Thoracic aorta (tissue), 2 donors: ENCODE measurements at places on chromosomes 2 and 18.

GRCh38 chr18:2653467-2653866 is 2.1 kb upstream of the SMCHD1 start:
- DNase-seq = no peak
- H3K36me3 ChIP-seq = no peaks in the 10 kb centered on the region
- peaks cover 16% of the 10 kb centered on the region for H3K4me1 ChIP-seq
- no peaks in the 10 kb centered on the region for H3K27me3 ChIP-seq
- H3K4me3 ChIP-seq = no peak overlapping the region
- H3K27ac ChIP-seq = no peak overlapping the region

DNA sequence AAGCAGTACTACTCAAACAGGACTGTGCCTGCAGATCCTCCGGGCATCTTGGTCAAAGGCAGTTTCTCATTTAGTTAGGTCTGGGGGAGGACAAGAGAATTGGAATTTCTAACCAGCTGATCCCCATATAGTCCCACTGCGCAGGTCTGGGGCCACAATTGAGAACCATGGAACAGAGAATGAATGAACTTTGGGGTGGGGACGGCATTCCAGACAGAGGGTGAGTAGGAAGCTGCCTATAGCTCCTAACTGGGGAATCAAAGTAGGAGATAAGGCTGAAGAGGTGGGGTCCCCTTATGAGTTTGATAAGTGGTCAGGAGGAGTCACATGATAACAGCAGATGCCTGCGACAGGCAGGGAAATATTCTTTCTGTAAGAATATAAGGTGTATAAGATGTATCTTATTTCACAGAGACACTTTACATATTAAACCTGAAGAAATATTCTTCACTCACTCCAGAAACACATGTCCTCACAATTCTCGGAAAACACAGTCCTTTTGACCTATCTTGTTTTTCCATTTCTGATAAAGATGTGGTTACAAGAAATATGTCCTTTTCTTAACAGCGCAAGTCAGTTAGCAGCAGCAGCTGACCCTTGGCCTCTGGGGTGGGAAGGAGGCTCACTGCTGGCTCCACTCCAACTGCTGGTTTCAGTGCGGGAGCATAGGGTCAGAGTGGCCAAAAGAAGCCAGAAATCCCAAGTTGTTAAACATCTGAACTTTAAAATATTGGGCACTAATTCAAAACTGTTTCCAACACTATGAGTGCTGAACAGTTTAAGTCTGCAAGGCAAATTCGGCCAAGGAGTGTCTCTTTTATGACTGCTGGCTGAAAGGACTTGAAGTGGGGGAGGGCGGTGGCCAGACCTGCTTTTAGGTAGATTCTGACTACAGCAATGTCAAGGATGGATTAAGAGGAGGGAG is 12.6 kb upstream of the TMEM214 start:
- H3K4me1 ChIP-seq = peaks cover 16% of the 10 kb centered on the region
- no peak for DNase-seq
- no peak overlapping the region for H3K4me3 ChIP-seq
- peaks cover 9% of the 10 kb centered on the region for H3K36me3 ChIP-seq

GRCh38 chr18:48866856-48867255 is 83.9 kb downstream of the SMAD7 start:
- DNase-seq = no peak
- H3K4me1 ChIP-seq = peaks cover 41% of the 10 kb centered on the region
- H3K27ac ChIP-seq = no peak overlapping the region
- H3K27me3 ChIP-seq = no peaks in the 10 kb centered on the region

- no peak overlapping the region for H3K4me3 ChIP-seq
- H3K27ac ChIP-seq = no peak overlapping the region
- no peaks in the 10 kb centered on the region for H3K27me3 ChIP-seq
Observed at GRCh38 chr2:46530639-46531038, 51.3 kb downstream of the TMEM247 start.

DNA sequence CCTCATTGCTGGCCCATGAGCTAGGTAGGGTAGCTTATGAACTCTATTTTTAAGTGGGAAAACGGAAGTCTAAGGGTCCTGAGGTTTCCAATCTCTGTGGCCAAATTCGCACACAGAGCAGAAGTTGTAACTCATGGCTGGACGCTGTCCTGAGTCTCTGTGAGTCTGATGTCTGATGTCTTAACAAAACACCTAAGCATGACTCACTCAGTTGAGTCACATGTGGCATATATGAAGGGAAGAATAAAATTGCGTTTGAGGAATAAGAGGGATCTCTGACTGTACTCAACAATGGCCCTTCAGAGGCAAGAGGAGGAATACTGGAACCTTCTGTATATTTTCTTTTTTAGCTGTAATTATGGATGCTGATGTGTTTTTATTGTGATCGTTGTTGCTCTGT is 569.7 kb downstream of the RIT2 start:
- no peak overlapping the region for H3K27ac ChIP-seq
- H3K4me3 ChIP-seq = no peak overlapping the region
- H3K27me3 ChIP-seq = no peaks in the 10 kb centered on the region

- H3K4me3 ChIP-seq = no peak overlapping the region
- no peak for DNase-seq
- H3K4me1 ChIP-seq = no peaks in the 10 kb centered on the region
- H3K36me3 ChIP-seq = no peaks in the 10 kb centered on the region
- no peaks in the 10 kb centered on the region for H3K27me3 ChIP-seq
- H3K27ac ChIP-seq = no peak overlapping the region
Observed at GRCh38 chr2:18949871-18950270, 360.5 kb upstream of the NT5C1B start.

- H3K4me1 ChIP-seq = no peaks in the 10 kb centered on the region
- DNase-seq = no peak
- H3K36me3 ChIP-seq = no peaks in the 10 kb centered on the region
- no peak overlapping the region for H3K27ac ChIP-seq
Observed at GRCh38 chr18:80210312-80211083, 36.8 kb downstream of the PARD6G start.

DNA sequence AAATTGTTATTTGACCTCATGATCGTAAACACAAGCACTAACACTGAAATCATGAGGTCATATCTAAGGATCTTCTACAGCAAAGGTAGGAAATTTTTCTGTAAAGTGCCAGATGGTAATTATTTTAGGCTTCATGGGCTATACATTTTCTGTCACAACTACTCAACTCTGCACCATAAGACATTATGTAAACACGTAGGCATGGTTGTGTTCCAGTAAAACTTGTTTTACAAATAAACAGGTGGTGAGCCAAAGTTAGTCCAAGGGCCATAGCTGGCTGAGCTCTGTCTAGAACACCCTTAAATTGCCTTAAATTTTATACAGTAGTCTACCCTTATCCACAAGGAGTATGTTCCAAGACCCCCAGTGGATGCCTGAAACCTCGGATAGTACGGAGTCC is 147.3 kb upstream of the CYP1B1 start:
- no peaks in the 10 kb centered on the region for H3K4me1 ChIP-seq
- H3K27me3 ChIP-seq = no peaks in the 10 kb centered on the region
- no peak overlapping the region for H3K4me3 ChIP-seq
- H3K36me3 ChIP-seq = no peaks in the 10 kb centered on the region
- no peak overlapping the region for H3K27ac ChIP-seq

- no peak overlapping the region for H3K27ac ChIP-seq
- no peak for DNase-seq
- H3K36me3 ChIP-seq = no peaks in the 10 kb centered on the region
- H3K4me1 ChIP-seq = peaks cover 33% of the 10 kb centered on the region
Observed at GRCh38 chr2:30484145-30484544, 37.1 kb downstream of the LCLAT1 start.
